ENCODE measurements at places on chromosomes 1 and 21.

- peaks cover 8% of the 10 kb centered on the region for H3K27me3 ChIP-seq
- H3K36me3 ChIP-seq = no peaks in the 10 kb centered on the region
- H3K27ac ChIP-seq = no peak overlapping the region
- no peak for DNase-seq
- H3K4me1 ChIP-seq = peaks cover 6% of the 10 kb centered on the region
- no peak overlapping the region for H3K4me3 ChIP-seq
Measured at GRCh38 chr1:6144647-6145395, 35.3 kb downstream of the CHD5 start.

DNA sequence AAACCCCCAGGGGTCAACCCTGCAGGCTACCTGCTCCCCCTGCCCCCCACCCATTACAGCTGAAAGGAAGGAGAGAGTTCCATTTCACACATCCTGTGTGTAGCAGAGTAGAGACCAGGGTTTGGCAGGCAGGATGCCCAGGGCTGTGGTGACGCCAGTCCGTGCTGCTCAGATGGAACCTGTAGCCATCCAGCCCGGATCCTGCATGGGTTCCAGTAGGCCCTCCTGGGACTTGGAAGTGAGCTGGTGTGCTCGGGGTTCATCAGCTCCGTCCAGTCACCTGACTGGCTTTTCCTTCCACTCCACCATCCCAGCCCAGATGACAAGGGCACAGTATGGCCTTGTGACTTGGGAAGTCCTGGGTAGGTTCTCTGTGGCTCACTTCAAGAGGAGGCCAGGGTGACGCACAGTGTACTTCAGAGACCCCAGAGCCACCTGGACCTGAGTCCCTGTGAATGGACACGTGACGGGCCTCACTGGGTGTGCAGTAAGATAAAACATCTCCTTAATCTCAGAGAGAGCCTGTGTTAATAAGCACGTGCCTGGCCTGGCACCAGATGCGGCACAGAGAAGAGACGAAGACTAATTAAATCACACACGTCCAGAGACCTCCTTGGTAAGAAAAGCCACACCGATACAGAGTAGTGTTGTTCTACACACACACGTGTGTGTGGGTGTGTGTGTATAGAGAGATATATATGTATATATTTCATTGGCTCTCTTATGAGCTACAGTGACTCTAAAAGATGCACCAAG lies 16.0 kb downstream of the ITPKB start:
- H3K4me3 ChIP-seq = no peak overlapping the region
- peaks cover 13% of the 10 kb centered on the region for H3K4me1 ChIP-seq
- H3K27me3 ChIP-seq = no peaks in the 10 kb centered on the region
- no peaks in the 10 kb centered on the region for H3K36me3 ChIP-seq
- H3K27ac ChIP-seq = peak overlapping the region; percentile 72
- DNase-seq = no peak

GRCh38 chr1:207752456-207752998 lies 673 bp downstream of the CD46 start:
- DNase-seq = peak; percentile 63
- H3K27me3 ChIP-seq = no peaks in the 10 kb centered on the region
- H3K27ac ChIP-seq = peak overlapping the region; percentile 89
- peak overlapping the region; percentile 57 for H3K4me3 ChIP-seq

- H3K27me3 ChIP-seq = no peaks in the 10 kb centered on the region
- no peak overlapping the region for H3K4me3 ChIP-seq
- no peak overlapping the region for H3K27ac ChIP-seq
Measured at GRCh38 chr1:109356915-109357314, 40.8 kb downstream of the SORT1 start.

All from thyroid gland (tissue), 4 donors.